ENCODE measurements at places on chromosomes 4 and X. TPM values are rescaled to one million over a fixed set of nuclear protein-coding genes. Genes with fewer than 3 reads are reported as not detected.

ATP10D gene
- 16.1 TPM for total RNA-seq

ADH4 gene
- not detected for total RNA-seq

HSFX2 gene
- total RNA-seq, result 1.4 TPM

ELF4 gene
- 0.23 TPM for total RNA-seq

COL25A1 gene
- 62.1 TPM for total RNA-seq

ALB gene
- 0.46 TPM for total RNA-seq

ABLIM2 gene
- total RNA-seq, result 30.0 TPM

TASL gene
- total RNA-seq, result 2.1 TPM

CYP4V2 gene
- 11.1 TPM for total RNA-seq

FAT4 gene
- total RNA-seq, result 35.3 TPM

RBM46 gene
- total RNA-seq, result 0.69 TPM
